ENCODE measurements at places on chromosomes 11 and 22.
A peak's percentile ranks its signal among the peaks of the same experiment; 100 is the strongest.

GRCh38 chr11:47867823-47868222, 19.7 kb upstream of the NUP160 start:
- DNase-seq, result no peak
- no peaks in the 10 kb centered on the region for H3K27me3 ChIP-seq
- no peak overlapping the region for H3K27ac ChIP-seq
- H3K36me3 ChIP-seq, result no peaks in the 10 kb centered on the region

- H3K27ac ChIP-seq, result no peak overlapping the region
- H3K36me3 ChIP-seq, result no peaks in the 10 kb centered on the region
- H3K27me3 ChIP-seq, result no peaks in the 10 kb centered on the region
- H3K4me1 ChIP-seq, result peaks cover 14% of the 10 kb centered on the region
- DNase-seq, result no peak
Observed at GRCh38 chr11:68143310-68143689, 22.1 kb upstream of the CHKA start.

- peak overlapping the region; percentile 19 for H3K27ac ChIP-seq
- H3K4me1 ChIP-seq, result peaks cover 26% of the 10 kb centered on the region
- no peak for DNase-seq
- no peaks in the 10 kb centered on the region for H3K36me3 ChIP-seq
- peak overlapping the region; percentile 79 for H3K4me3 ChIP-seq
- H3K27me3 ChIP-seq, result no peaks in the 10 kb centered on the region
Observed at GRCh38 chr22:25403284-25403810, 161.1 kb upstream of the GRK3 start.

GRCh38 chr11:66051766-66052663, at the start of gene SF3B2:
TSS of gene SF3B2 (plus strand) at chr11:66052364. CDS start at chr11:66052385, 21 bp downstream.
- peak; percentile 98 for DNase-seq
- H3K27me3 ChIP-seq, result no peaks in the 10 kb centered on the region
- H3K27ac ChIP-seq, result peak within 1 kb of the TSS; percentile 84
- H3K4me1 ChIP-seq, result peaks cover 5% of the 10 kb centered on the region
- H3K36me3 ChIP-seq, result no peaks in the 10 kb centered on the region

DNA sequence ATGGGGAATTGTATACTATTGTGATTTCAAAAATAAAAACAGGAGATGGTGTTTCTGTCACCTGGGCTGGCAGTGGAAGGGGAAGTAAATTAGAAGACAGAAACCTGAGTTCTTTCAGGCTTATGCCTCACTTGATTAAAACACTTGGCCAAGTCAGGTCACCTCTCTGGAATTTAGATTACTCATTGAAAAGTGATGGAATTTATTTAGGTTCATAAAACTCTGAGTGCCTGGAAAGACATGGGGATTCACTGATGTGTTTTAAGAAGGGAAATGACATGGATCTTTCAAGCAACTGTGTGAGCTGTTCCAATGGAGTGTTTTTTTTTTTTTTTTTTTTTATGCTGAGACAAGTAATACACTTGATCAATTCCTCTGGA, 400.1 kb downstream of the TMEM135 start:
- no peaks in the 10 kb centered on the region for H3K36me3 ChIP-seq
- H3K27ac ChIP-seq, result no peak overlapping the region
- no peak for DNase-seq
- no peaks in the 10 kb centered on the region for H3K27me3 ChIP-seq
- H3K4me1 ChIP-seq, result no peaks in the 10 kb centered on the region
- no peak overlapping the region for H3K4me3 ChIP-seq

DNA sequence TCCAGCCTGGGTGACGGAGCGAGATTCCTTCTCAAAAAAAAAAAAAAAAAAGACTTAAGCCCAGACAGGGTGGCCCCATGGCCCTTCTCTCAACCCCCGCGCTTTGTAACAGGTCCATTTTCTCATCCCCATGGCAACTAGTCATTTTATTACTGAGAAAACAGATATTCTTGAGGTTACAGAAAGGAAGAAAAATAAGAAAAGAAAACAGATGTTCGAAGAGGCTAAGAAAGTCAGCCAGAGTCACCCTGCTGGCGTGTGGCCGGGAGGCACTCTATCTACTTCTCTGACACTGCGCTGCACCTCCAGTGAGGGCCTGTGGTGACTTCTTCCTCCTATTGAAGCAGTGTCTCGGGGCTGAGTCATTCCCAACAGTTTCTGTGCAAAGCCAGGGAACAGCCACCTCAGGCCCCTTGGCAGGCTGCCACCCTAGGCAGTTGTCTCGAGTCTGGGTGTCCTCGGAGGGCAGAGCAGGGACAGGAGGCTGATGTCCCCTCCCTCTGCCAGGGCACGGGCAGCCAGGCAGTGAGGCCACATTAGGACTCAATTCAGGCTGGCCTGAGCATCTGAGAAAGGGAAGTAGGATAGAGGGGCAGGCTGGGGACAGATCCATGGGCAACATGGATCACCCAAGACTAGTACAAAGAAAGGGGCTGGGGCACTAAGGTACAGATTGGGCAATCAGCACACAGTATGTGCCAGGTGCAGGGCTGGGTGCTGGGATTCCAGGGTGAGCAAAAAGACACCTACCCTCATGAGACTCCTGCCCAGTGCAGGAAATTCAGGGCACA, 16.4 kb upstream of the SYVN1 start:
- H3K27ac ChIP-seq, result peak overlapping the region; percentile 89
- peaks cover 16% of the 10 kb centered on the region for H3K4me1 ChIP-seq
- no peaks in the 10 kb centered on the region for H3K27me3 ChIP-seq
- DNase-seq, result peak; percentile 98
- H3K36me3 ChIP-seq, result no peaks in the 10 kb centered on the region
- peak overlapping the region; percentile 38 for H3K4me3 ChIP-seq

- no peaks in the 10 kb centered on the region for H3K4me1 ChIP-seq
- no peaks in the 10 kb centered on the region for H3K27me3 ChIP-seq
- DNase-seq, result no peak
- no peak overlapping the region for H3K4me3 ChIP-seq
Observed at GRCh38 chr11:5476186-5476819, 12.2 kb upstream of the OR52D1 start.

- peaks cover 33% of the 10 kb centered on the region for H3K4me1 ChIP-seq
- no peak for DNase-seq
- no peaks in the 10 kb centered on the region for H3K27me3 ChIP-seq
Observed at GRCh38 chr11:115222218-115222862, 281.9 kb downstream of the CADM1 start.

- DNase-seq, result no peak
- no peaks in the 10 kb centered on the region for H3K27me3 ChIP-seq
Observed at GRCh38 chr11:70176940-70177689, 26.0 kb upstream of the FADD start.

DNA sequence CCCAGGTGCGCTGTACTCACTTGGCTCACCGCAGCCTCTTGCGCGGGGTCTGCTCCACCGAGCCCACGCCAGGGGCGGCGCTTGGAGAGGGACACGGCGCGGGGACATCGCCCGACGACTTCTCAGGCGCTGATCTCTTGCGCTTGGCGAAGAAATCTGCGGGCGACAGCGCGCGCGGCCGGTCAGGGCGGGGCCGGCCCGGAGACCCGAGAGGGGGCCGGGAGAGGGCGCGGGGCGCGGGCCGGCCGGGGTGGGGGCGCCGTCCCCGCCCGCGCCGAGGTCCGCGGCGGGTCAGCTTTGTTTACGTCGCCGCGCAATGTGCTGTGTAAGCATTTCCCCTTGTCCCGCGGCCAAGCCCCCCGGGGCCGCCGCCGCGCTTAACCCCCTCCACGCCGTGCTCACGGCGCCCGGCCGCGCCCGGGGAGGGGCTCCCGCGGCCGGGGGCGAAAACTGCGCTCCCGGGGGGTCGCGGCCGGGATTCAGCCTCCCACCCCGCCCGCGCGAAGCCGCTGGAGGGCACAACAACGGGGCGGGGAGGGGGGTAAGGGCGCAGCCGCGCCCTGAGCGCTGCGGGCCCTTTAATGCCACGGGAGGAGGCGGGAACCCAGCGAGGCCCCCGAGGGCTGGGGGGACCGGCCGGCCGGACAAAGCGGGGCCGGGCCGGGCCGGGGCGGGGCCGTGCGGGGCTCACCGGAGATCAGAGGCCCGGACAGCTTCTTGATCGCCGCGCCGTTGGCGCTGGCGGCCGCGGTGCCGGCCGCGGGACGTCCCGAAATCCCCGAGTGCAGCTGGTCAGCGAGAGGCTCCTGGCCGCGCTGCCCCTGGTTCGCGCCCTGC, 1.4 kb downstream of the CDKN1C start:
- peaks cover 16% of the 10 kb centered on the region for H3K4me1 ChIP-seq
- peak overlapping the region; percentile 81 for H3K27ac ChIP-seq
- DNase-seq, result peak; percentile 78
- peak overlapping the region; percentile 88 for H3K4me3 ChIP-seq
- H3K27me3 ChIP-seq, result no peaks in the 10 kb centered on the region

DNA sequence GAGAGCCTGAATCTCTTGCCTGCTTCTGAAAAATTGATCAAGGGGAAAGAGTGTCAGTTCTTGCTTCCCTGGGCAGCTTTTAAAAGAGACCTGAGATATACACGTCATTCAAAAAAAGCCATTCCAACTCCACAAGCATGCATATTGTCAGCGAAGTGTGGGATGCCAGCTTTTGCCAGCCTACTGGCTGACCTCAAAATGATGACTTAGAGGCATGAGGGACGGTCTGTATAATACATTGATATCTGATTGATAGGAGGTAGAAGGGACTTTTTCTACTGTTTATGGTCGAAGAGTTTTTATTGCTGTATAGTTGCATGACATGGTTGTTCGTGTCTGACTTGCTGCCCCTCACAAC, 126.3 kb downstream of the MICAL2 start:
- no peak for DNase-seq
- no peaks in the 10 kb centered on the region for H3K36me3 ChIP-seq
- H3K4me3 ChIP-seq, result no peak overlapping the region
- H3K27ac ChIP-seq, result no peak overlapping the region
- H3K4me1 ChIP-seq, result peaks cover 19% of the 10 kb centered on the region
- H3K27me3 ChIP-seq, result no peaks in the 10 kb centered on the region

GRCh38 chr11:31806186-31806927, 4.8 kb downstream of the PAX6 start:
- peaks cover 100% of the 10 kb centered on the region for H3K27me3 ChIP-seq
- H3K4me1 ChIP-seq, result peaks cover 37% of the 10 kb centered on the region
- no peaks in the 10 kb centered on the region for H3K36me3 ChIP-seq
- DNase-seq, result no peak
- H3K4me3 ChIP-seq, result peak overlapping the region; percentile 27
- H3K27ac ChIP-seq, result no peak overlapping the region

DNA sequence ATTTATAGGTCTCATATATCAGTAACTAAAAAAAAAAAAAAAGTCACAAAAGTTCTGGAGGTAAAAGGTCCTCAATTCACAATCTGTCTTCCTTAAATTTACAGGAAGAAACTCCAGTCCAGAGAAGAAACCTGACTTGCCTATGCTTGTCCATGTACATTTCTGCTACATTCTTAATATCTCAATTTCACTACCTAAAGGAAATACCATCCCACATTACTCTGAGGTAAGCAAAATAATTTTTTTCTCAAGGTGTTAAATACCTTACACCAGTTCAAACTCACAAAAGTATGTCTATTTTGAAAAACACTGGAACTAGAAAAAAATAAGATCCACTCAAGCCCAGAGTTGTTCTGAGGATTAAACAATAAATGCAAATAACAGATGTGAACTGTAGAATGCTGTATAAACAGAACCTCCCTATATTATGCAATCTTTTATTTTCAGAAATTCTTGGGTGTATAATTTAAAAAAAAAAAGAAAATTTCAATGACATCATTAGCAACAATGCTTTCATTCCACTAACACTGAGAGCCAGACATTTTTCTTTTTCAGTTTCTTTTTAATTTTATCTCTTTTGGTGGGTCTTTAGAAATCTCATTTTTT, 49.9 kb upstream of the GDPD4 start:
- DNase-seq, result no peak
- H3K4me1 ChIP-seq, result peaks cover 57% of the 10 kb centered on the region
- peak overlapping the region; percentile 69 for H3K27ac ChIP-seq
- H3K27me3 ChIP-seq, result no peaks in the 10 kb centered on the region
- H3K36me3 ChIP-seq, result no peaks in the 10 kb centered on the region

GRCh38 chr11:123196060-123196714, 1.1 kb upstream of the CLMP start:
- H3K36me3 ChIP-seq, result no peaks in the 10 kb centered on the region
- H3K4me3 ChIP-seq, result peak overlapping the region; percentile 60
- H3K27me3 ChIP-seq, result peaks cover 91% of the 10 kb centered on the region
- no peak for DNase-seq
- H3K4me1 ChIP-seq, result no peaks in the 10 kb centered on the region

DNA sequence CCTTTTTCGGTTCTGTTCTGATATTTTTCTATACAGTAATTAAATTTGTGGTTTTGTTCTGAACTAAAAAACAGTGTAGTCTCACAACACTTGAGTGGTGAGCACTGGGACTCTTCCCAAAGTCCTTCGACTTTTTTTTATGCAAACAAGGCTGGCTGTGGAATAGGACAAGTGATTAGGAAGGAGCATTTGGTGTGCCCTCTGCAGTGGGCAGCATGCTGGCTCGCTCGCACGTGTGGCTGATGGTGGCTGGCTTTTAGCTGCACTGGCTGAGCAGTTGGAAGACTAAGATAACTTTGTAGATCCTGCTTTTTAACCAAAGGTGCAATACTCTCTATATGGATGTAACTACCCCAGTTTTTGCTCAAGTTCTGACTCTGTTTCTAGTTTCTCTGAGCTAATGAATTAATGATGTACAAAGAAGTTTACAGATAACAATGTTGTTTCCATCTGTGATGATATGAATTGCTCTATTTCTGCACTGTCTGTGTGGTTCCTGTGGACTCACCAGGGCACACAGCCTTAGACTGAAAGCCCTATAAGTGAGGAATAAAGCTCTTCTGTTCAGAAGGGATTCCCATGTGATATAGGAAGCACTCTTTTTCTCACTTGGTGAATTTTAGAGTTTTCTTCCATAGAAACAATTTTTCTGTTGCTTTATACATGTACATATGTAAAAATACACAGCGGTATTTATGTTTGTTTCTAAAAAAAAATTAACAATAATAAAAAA, 143.1 kb upstream of the RASSF10 start:
- H3K27ac ChIP-seq, result no peak overlapping the region
- H3K4me3 ChIP-seq, result no peak overlapping the region
- no peaks in the 10 kb centered on the region for H3K27me3 ChIP-seq

DNA sequence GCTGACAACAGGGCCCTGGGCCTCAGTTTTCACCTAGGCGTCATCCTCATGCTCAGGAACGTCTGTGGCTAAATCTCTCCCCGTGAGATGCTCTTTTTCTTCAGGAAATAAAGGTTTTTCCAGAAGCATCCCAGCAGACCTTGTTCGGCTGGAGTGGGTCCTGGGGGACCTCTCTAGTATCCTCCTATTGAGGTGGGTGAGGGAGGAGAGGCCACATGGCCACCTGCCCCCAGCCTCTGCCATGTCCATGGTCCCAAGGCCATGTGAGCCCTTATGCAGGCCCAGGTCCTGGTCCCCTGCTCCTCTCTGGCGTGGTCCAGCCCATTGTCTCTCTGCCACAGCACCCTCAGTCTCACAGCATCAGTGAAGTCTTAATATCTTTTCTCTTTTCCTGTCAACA, 22.0 kb downstream of the ALG12 start:
- DNase-seq, result no peak
- H3K27ac ChIP-seq, result peak overlapping the region; percentile 50
- H3K27me3 ChIP-seq, result no peaks in the 10 kb centered on the region
- H3K36me3 ChIP-seq, result peaks cover 20% of the 10 kb centered on the region
- H3K4me1 ChIP-seq, result peaks cover 10% of the 10 kb centered on the region
- no peak overlapping the region for H3K4me3 ChIP-seq

- H3K4me1 ChIP-seq, result peaks cover 5% of the 10 kb centered on the region
- DNase-seq, result no peak
- H3K36me3 ChIP-seq, result no peaks in the 10 kb centered on the region
- H3K27ac ChIP-seq, result no peak overlapping the region
- H3K4me3 ChIP-seq, result no peak overlapping the region
Observed at GRCh38 chr11:60785806-60786361, 751 bp downstream of the MS4A10 start.

GRCh38 chr11:70046089-70046488, 32.0 kb upstream of the ANO1 start:
- H3K27ac ChIP-seq, result no peak overlapping the region
- H3K36me3 ChIP-seq, result no peaks in the 10 kb centered on the region
- H3K4me1 ChIP-seq, result no peaks in the 10 kb centered on the region
- no peak overlapping the region for H3K4me3 ChIP-seq
- peaks cover 4% of the 10 kb centered on the region for H3K27me3 ChIP-seq

Data from psoas muscle (tissue), 8 donors.